ENCODE measurements at places on chromosomes 16 and 17.

- DNase-seq, result no peak
Measured at GRCh38 chr16:31712064-31712540, 161.5 kb upstream of the ZNF267 start.

DNA sequence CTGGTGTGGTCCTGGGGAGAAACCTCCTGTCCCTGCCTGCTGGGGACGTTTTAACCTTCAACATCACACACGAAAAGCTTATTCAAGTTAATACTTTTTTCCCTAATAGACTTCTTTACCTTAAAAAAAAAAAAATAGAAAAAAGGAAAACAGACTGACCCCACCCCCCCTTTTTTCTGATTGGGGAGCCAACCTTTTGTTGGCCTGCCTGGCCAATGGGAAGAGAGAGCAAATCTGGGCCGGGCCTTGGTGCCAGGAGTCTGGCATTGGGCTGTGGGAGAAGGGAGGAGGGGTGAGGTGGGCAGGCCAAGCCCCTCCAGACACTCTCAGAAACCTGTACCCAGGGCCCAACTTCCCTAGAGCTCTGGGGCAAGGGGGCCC is 3.0 kb downstream of the CBX8 start:
- DNase-seq, result no peak

DNA sequence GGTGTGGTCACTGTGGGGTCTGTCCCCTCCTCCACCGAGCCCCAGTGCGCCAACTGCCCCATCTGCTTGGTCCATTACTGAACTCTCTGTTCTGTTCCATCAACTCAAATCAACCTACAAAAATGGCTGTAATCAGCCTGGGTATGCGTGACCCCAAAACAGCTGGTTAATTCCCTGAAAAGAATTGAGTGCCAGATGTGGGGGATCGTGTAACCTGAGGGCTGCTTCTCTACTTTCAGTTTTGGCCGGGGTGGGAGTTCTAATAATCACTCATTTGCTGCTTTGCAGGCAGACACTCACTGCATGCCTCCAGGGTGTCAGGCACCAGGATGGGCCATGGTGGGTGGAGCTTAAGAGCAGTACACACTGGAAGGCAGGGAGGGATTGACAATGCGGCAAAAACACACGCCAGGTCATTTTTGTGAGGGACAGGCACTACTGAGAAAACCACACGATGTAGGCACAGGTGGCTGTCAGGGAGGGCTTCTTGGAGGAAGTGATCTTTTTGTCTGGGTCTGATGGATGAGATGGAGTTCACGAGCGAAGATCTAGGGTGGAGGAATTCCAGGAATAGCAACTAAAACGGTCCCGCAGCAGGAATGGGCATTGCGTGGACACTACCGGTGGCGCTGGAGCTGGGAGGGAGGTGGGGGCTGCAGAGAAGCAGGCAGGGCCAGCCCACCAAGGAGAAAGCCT is 30.4 kb upstream of the SSTR5 start:
- DNase-seq, result no peak

DNA sequence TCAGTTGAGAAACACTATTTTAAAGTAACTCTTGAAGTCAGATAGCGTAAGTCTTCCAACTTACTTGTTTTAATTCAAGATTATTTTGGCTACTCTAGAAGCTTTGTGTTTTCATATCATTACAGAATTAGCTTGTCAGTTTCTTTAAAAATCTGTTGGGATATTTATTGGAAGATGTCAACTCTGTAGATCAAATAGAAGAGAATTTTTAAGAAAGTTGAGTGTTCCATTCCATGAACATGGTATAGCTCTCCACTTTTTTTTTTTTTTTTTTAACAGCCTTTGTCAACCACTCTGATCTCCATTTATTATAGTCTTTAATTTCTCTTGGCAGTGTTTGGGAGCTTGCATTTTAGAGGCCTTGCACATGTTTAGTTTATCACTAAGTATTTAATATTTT is 28.7 kb downstream of the NLK start:
- DNase-seq, result no peak

DNA sequence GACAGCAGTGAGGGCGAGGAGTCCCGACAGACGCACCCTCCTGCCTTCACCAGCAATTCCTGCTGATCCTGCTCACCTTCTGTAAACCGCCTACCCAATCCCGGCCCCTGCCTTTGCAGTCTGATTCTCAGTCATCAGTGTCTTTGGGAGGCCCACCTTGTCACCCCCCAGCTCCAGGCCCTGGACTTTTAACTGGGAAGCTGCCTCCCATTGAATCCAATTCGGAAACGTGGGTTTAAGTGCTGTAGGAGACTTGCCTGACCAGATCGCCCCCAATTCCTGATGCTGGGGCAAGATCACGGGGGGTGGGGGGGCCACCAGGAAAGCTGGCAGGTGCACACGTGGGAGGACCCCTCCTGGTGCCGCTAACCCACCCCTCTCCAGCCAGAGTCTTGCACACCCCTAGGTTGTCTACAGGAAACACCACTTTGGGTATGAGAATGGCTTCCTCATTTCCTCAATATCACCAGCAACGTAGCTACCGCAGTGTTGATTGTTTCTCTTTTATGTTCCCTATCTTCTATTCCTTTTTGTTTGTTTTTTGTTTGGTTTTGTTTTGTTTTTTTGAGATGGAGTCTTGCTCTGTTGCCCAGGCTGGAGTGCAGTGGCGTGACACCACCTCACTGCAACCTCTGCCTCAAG is 46.6 kb upstream of the CMIP start:
- DNase-seq, result no peak

DNA sequence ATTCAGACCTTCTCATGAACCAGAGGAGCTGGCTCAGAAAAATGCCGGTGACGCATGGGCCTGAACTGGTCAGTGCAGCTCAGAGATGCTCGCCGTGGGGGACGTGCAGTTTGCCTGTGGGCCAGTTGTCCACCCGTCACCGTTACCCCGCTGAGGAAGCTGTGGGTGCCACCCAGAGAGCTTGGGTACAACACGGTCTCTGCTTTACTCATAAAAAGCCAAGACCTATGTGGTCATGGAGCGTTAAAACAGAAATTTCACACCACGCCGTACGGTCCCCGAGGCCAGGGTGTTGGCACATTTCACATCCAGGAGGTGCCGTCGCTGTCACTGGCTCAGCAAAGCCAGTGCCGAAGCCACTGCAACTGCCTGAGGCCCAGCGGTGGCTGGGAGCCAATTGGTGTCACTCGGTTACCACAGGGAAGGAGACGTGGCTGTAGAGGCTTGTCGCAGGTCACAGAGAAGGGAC is 120.9 kb downstream of the METRNL start:
- DNase-seq, result no peak

GRCh38 chr17:68463211-68464019 is 6.1 kb upstream of the WIPI1 start:
- DNase-seq, result no peak

DNA sequence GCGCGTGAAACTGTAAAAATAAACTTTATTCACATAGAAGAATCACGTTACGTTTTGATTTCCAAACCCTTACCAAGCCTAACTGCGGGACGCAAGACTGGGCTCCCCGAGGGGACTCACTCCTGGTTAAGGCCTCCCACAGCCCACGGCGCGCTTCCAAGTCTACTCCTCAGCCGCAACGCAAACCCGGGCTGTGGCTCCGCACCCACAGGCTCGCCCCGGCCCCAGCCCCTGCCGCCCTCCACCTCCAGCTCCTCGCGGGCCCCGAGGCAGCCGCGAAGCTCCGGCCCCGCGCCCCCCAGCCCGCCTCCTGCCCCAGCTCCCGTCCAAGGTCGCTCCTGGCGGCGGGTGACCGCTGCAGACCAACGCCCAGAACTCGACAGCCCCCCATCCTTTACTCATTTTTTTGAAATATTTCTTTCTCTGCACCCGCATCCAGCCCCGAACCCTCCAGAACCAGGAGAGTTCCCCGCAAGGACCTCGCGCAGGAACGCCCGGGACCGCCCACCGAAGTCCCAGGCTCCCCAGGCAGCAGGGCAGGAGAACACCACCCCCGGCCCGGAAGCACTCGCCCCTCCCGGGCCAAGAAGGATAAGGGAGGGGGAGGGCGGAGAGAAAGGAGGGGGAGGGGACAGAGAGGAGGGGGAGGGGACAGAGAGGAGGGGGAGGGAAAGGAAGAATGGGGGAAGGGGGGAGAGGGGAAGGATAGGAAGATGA is 912 bp downstream of the USP22 start:
- peak; percentile 24 for DNase-seq
